ENCODE measurements at places on chromosomes 1 and 21.

DNA sequence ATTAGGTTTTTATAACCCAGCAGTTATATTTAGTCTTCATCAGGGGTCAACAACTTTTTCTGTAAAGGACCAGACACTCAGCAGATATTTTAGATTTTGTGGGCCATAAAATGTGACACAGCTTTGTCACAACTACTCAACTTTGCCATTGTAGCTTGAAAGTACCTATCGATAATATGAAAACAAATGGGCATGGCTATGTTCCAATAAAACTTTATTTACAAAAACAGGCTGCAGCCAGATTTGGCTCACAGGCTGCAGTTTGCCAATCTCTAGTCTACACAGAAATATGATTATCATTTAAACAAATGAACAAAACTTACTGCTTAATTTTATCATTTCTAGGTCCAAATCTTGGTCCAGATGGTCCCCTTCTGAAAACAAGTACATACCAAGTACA lies 23.0 kb downstream of the VAMP4 start:
- DNase-seq = no peak

- DNase-seq = no peak
Observed at GRCh38 chr21:15247613-15248012, 182.8 kb upstream of the NRIP1 start.

DNA sequence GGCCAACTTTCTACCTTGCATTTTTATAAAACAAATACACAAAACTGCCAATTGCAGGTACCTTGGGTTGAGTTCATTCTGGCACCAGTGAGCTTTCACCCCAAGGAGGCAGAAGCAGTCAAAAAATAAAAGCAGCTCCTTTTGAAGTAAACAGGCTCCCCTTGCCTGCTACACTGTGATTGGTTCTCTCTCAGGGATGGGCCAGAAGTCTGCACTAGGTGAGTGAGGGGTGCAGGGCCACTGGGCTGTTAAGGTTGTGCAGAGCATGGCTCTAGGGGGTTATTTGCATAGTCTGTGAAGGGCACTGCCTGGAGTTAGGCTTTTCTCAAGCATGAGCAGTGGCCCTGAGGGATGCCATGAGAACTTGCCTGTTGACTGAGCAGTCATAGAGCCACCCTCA lies 39.1 kb downstream of the AKNAD1 start:
- DNase-seq = no peak

- no peak for DNase-seq
Observed at GRCh38 chr1:88877382-88877825, 14.0 kb downstream of the GTF2B start.

DNA sequence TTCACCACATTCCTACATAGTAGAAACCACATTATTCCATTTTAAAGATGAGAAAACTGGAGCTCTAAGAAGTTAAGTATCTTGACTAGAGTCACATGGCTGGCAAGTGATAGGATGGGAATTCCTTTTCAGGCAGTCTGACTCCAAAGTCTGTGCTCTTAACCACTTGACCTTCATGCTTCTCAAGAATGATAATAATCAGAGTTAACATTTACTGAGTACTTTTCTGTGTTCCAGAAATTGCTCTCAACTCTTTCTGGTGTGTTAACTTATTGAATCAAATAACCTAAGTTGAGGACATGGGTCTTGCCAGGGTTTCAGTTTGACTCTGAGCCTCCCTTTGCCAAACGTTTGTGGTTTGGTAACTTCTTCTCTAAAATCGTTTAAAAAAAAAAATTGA lies 169.4 kb downstream of the RASAL2 start:
- DNase-seq = no peak

GRCh38 chr1:20212685-20213331 lies 26.5 kb upstream of the PLA2G2C start:
- peak; percentile 10 for DNase-seq

DNA sequence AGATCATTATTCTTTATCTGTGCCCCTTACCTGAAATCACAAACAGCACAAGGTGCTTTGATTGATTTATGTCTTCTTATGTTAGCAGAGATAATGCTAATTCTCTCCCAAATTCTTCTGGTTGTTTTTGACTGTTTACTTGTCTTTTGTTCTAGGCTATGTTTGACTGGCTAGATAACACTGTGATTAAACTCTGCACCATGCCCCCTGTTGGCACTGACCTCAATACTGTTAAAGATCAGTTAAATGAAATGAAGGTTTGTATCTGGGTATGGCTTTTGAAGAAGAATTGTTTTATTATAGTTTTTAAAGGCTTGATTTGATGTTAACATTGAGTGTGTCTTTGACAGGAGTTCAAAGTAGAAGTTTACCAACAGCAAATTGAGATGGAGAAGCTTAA lies 49.6 kb upstream of the BMP8A start:
- no peak for DNase-seq

- DNase-seq = no peak
Observed at GRCh38 chr1:55554611-55555010, 339.4 kb upstream of the USP24 start.
